Stimulated activated CD8-positive, alpha-beta memory T cell treated with anti-CD3 and anti-CD28 coated beads, Interleukin-7, amount 100 ng/mL, for 48 hours (primary cell): ENCODE measurements at places on chromosomes 4 and X.

- no peak for DNase-seq
Measured at GRCh38 chrX:48530736-48531135, 8.8 kb upstream of the TBC1D25 start.

DNA sequence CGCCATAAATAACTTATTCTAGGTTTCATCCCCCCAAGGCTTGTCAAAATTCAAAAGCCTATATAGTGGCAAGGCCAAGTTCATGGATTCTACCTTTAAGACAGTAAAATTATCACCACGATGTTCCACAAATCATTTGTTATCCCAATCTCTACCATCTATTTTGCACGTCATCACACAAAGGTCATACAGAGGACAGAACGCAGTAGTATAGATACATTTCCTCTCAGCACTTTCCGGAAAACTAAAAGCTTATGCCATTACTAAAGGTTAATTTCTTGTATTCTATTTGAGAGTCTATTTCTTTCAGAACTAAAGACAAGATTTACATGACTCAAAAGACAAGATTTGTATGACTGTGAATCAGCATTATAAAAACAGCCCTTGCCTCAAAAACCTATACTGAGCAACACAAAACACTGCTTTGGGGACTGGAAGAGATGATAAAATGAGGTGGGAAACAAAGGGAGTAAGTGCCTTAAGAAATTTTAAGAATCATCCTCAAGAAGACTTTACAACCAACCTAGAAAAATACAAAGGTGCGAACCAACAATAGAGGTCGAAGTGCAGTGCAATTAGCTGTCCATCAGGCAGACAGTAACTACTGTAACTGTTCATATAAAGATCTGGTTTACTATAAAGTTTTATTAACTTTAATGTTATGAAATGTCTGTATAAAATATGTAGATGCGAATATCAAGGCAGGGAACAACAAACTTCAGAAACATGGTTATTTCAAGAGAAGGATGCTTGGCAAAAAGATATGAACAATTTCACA is 7.6 kb downstream of the UBE2D3 start:
- no peak for DNase-seq

GRCh38 chr4:151436093-151436518 is 27.1 kb downstream of the FHIP1A start:
- DNase-seq = no peak

- no peak for DNase-seq
Measured at GRCh38 chr4:124505211-124505610, 207.3 kb downstream of the ANKRD50 start.

DNA sequence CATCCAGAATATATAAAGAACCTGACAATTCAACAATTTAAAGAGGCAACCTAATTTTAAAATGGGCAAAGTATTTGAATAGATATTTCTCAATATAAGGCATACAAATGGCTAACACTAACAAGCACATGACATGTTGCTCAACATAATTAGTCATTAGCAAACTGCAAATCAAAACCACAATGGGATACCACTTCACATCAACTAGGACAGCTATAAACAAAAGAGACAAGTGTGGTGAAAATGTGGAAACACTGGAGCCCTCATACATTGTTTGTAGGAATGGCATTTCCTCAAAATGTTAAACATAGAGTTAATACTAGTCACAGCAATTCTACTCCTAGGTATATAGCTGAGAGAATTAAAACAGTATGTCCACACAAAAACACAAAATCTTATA is 96.7 kb downstream of the CORIN start:
- DNase-seq = no peak

DNA sequence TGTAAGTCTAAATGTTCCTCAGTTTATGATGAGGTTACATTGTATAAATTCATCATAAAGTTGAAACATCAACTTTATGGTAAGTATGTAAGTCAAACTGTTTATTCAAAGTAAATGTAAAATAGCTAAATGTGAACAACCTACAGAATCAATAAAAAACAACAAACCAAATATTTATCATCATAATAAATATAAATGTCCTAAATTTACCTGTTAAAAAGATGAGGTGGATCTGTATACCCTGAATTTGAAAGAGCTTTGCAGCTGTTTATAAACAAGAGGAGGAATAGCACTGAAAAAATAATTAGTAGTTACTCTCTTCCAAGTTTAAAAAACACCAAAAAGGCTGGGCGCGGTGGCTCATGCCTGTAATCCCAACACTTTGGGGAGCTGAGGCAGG is 13.7 kb downstream of the ABHD18 start:
- DNase-seq = no peak

- no peak for DNase-seq
Measured at GRCh38 chr4:86816501-86817273, 32.5 kb downstream of the SLC10A6 start.

DNA sequence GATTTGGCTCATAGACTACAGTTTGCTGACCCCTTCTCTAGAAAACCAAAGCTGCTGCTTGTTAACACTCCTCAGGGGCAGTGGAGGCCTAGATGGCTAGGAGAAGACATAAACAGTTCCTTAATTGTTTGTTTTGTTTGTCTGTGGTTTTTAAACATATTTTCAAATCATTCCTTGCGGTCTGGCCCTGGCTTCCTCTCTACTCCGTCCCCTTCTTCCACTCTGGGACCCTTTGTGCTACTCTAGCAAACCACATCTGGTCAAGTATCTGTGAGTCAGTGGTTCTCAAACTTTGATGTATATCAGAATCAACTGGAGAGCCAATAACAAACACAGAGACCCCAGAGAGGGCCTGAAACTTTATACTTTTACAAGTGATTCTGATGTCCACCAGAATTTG is 36.1 kb downstream of the FRMPD4 start:
- DNase-seq = no peak

GRCh38 chrX:130173190-130173895 is 1.6 kb downstream of the RAB33A start:
- DNase-seq = peak; percentile 64

GRCh38 chrX:40573763-40574162 is 7.0 kb upstream of the ATP6AP2 start:
- no peak for DNase-seq

- no peak for DNase-seq
Measured at GRCh38 chr4:154984148-154984547, 203.1 kb downstream of the RBM46 start.

- no peak for DNase-seq
Measured at GRCh38 chrX:15853586-15854079, 980 bp downstream of the AP1S2 start.

GRCh38 chrX:53266914-53267313 is 14.5 kb downstream of the IQSEC2 start:
- DNase-seq = no peak

- DNase-seq = no peak
Measured at GRCh38 chrX:22987452-22987851, 12.3 kb upstream of the DDX53 start.

DNA sequence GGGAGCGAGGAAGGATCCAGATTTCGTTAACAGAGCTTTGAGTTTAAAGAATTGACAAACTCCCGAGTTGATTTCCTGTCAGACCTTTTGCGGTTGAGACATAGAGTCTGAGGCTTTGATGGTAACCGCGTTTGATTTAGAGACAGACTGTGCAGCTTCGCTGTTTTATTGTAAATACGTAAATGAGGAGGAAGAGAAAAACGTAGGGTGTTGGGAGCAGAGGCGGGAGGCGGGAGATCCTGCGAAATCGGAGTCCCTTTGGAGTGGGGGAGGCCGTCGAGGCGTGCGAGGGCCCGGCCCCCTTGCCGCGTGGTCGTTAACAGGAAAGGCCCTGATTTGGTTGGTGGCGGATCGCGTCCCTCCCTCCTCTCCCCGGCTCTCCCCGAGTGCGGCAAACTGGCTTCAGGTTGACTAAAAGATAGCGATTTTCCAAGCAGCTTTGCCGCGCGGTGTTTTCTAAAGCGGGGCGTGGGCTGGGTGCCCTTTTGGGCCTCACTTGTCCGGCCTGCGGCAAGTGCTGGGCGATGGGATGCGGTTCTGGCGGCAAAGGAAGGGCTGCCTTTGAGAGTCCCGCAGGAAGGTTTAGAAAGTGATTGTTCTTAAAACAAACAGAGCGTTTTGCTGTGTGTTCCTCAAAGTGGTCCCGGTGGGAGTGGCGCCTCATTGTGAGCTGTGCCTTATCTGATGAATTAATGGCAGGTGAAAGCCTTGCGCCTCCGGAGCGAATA is 857 bp downstream of the SCML1 start:
- DNase-seq = peak; percentile 17

DNA sequence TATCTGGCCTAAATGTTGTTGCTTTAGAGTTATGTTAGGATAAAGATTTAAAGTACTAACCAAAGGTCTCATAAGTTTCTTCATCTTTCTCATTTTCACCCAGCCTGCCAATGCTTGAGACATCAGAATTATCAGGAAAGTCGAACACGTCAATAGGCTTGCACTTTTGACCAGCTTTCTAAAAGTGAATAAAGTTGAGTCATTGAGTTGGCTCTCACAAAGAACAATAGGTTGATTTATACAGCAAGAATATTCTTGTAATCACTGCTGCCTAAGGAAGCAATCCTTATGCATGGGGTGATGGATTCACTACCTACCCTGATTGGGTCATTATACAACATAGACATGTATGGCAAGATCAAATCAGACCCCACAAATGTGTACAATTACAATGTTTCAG is 5.0 kb downstream of the CENPU start:
- DNase-seq = no peak

GRCh38 chr4:109410776-109411175 is 22.8 kb upstream of the SEC24B start:
- DNase-seq = no peak

GRCh38 chrX:120668357-120668756 is 38.5 kb upstream of the C1GALT1C1 start:
- no peak for DNase-seq

DNA sequence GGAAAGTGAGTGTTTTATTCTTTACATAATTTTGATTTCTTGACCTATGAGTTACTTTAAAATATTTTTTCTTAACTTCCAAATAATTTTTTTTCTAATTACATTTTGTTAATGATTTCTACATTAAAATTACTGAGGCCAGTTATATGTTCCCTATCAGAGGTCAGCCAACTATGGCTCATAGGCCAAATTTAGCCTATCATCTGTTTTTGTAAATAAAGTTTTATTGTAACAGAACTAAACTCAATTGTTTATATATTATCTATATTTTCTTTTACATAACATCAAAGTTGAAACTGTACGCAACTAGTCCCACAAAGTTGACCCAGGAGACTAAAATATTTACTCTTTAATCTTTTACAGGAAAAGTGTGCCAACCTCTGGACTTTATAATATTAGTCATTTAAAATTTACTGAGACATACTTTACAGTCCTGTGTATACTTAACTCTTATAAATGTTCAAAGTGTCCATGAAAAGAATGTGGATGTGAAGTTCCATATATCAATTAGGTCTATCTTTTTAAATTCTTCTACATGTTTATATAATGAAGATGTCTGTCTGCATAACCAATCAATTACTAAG is 26.2 kb downstream of the ASB5 start:
- no peak for DNase-seq

- DNase-seq = no peak
Measured at GRCh38 chr4:106773076-106773905, 262.8 kb downstream of the DKK2 start.

GRCh38 chrX:32678487-32678886 is 532.9 kb downstream of the DMD start:
- no peak for DNase-seq
